ENCODE measurements at places on chromosomes 12 and 14.
A peak's percentile ranks its signal among the peaks of the same experiment; 100 is the strongest.

GRCh38 chr12:25245491-25245890, 5.2 kb downstream of the KRAS start:
- DNase-seq, result no peak

- DNase-seq, result no peak
These were observed 184.8 kb downstream of the ETV6 start for GRCh38 chr12:11834104-11834812.

DNA sequence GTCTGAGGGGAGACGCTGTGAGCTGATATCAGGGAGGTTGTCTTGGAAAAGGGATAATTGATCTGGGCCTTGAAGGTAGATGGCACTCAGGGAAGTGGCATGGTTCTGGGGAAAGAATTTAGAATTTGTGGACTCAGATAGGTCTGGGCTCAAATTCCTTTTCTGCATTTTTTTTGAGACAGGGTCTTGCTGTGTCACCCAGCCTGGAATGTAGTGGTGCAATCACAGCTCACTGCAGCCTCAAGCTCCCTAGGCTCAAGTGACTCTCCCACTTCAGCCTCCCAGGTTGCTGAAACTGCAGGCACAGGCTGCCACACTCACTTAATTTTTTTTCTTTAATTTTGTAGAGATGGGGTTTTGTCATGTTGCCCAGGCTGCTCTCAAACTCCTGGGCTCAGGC, 98.1 kb upstream of the NCOR2 start:
- DNase-seq, result no peak

- no peak for DNase-seq
These were observed 9.9 kb downstream of the CPNE8 start for GRCh38 chr12:38895446-38895845.

DNA sequence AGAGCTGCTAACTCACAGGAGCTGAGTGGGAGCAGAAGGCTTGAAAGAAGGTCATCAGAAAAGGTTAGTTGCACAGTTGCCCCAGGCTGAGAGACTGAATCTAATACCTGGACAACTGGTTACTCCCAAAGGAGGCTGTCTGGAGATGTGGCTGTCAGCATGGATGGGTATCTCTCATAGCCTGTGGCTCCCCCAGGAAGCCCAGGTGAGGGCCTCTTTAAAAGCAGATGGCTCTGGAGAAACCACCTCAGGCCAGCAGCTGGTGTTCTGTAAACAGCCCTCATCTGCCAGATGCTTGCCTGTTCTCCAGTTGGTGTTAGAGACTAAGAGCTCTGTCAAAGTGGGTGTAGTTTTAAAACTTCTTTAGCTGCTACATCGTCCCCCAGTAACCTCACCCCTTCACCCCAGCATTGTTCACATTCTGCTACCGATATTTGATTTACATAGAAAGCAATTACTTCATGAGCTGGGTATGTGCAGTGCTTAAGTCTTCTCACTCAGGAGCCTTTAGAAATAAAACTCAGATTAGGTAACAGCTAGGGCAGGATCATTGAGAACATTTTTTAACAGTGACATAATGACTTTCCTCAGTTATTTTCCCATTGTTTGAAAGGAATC, 25.8 kb downstream of the DACT1 start:
- DNase-seq, result no peak

GRCh38 chr12:11651785-11652184, 2.3 kb downstream of the ETV6 start:
- DNase-seq, result no peak

- no peak for DNase-seq
These were observed 135.8 kb downstream of the INSM2 start for GRCh38 chr14:35669782-35670181.

- DNase-seq, result peak; percentile 75
These were observed 1.0 kb upstream of the CDK17 start for GRCh38 chr12:96401076-96401871.

DNA sequence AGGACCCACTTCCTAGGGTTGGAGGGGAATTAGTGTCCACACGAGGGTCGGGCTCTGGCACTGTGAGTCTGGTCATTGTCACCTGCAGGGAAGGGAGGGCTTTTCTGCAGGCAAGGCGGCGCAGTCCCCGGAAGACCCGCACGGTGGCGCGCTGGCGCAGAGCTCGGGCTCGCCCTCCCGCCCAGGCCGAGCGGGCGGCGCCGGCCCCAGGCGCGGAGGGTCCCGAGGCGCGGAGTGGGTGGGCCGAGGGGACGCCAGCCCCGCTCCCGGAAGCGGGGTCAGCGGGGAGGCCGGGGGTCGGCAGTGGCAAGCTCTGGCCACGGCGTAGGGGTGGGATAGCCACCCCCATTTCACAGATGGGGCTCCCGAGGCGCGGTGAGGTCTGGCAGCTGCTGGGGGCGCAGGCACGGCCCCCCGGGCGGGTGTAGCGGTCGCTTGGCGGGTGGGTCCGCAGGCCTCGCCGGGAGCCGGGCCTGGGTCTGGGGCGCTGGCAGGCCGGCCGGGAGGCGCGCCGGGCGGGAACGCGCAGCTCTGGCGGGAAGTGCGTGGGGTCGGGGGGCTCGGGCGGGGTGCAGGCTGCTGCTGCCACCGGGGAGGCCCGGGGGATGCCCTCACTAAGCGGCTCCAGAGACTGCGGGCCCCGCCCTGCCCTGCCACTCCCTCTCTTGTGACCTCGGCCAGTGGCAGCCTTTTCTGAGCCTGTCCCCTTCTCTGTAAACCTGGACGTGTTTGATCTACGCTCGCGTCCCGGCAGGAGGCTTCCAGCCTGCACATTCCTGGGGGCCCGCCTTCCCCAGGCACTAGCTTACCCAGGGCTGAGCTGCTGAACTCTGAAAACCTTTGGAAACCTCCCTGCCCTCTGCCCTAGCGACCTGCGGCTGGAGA, 46.1 kb downstream of the CYP46A1 start:
- peak; percentile 18 for DNase-seq

DNA sequence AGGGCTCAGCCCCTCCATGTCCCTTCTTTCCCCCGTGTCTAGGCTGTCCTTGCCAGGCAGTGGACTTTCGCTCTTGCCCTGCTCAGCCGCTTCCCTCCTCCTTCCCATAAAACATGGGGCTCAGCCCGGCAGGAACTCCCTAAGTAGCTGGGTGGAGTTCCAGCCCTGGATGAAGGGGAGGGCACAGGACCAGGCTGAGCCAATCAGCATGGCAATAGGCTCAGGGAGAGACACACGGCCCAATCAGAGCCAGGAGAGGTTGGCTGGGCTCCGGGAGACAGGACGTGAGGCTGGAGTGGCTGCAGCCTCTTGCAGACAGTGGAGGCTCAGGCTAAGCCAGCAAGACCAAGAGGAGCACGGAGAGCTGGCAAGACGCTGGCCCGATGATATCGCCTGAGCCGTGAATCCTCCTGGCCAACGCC, 54.3 kb downstream of the GALNT9 start:
- DNase-seq, result no peak

GRCh38 chr14:103144085-103144484, 20.8 kb downstream of the TNFAIP2 start:
- no peak for DNase-seq

GRCh38 chr14:61502459-61503093, 181.2 kb downstream of the PRKCH start:
- DNase-seq, result no peak

- DNase-seq, result no peak
These were observed 1.1 kb downstream of the ATP5F1B start for GRCh38 chr12:56644654-56645053.

DNA sequence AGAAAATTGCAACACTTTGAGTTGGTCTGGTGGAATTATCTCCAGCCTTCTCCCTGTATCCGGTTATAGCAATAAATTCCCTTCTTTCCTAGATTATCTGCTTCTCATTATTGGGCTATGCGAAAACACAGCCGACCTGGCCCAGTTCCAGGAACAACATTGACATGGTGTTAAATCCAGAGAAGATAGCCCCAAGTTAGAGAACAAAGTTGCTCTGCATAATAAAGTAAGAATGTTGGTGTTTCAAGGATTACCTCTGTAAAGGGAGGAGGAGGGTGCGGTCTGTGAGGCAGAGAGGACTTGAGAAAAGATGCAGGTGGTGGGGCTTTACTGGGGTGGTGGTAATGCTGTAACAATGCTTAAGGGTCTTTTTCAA, 12.1 kb downstream of the TCL1A start:
- DNase-seq, result no peak

GRCh38 chr12:1346126-1346525, 248.3 kb downstream of the FBXL14 start:
- no peak for DNase-seq

GRCh38 chr12:9001233-9001632, 11.9 kb downstream of the KLRG1 start:
- DNase-seq, result no peak

DNA sequence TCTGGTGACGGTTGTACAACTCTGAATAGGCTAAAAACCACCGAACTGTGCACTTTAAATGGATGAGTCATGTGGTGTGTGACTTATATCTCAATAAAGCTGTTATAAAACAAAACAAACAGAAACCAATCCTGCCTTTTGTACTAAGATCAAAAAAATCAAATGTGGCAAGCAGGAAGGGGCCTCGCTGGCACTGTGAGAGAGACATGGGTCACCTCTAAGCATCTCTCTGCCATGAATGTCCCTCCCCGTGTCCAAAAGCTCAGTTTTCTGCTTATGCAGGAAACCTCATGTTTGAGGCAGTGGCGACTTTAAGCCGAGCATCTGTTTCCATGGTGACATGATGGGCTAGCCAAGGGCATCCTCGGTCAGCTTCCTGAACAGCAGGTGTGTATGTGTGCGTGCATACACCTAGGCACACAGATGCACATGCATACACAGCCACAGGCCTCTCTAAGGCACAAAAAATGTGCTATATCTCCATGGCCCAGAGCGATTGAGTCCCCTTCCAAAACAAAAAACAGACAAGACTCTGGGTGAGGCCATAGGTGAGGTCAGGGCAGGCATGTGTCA, 44.4 kb downstream of the ARL6IP4 start:
- no peak for DNase-seq

- peak; percentile 42 for DNase-seq
These were observed 24.4 kb downstream of the FBXW8 start for GRCh38 chr12:116934908-116935705.

DNA sequence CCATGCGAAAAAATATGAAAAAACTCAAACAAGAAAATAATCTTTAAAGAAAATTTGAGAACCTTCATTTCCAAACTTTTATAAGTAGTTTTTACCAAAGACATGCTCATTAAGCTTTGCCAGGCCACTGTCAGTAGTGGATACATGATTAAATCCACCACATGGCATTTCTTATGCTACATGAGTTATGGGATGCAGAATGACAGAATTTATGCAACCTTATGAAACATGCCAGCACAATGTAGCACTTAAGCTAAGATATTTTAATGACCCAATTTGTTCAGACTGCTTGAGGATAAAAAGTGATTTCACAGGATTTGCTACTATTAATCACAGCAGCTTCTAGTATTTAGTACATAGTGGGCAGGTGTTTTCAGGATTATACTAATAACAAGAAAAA, 123.3 kb downstream of the ATP23 start:
- no peak for DNase-seq

GRCh38 chr14:51069055-51069454, 25.9 kb downstream of the TRIM9 start:
- no peak for DNase-seq

GRCh38 chr12:95368931-95369330, 105.0 kb upstream of the METAP2 start:
- DNase-seq, result no peak

Data from Kasumi-1 (cell line).